ENCODE measurements at places on chromosomes 6 and 20. TPM values are rescaled to one million over a fixed set of nuclear protein-coding genes. Genes with fewer than 3 reads are reported as not detected.

Gene RIMS1
- not detected for total RNA-seq

Gene BMP2
- total RNA-seq: 0.11 TPM

Gene TMX4
- total RNA-seq: 44.4 TPM

Gene SLC25A27
- total RNA-seq: 1.0 TPM

Gene CD83
- 124 TPM for total RNA-seq
